ENCODE measurements at places on chromosomes 2 and 18. TPM values are rescaled to one million over a fixed set of nuclear protein-coding genes. Genes with fewer than 3 reads are reported as not detected.

GRCh38 chr2:42185220-42185921 lies 16.2 kb downstream of the EML4 start:
- no peak for DNase-seq
- peak overlapping the region; percentile 68 for H3K27ac ChIP-seq
- H3K4me1 ChIP-seq = peaks cover 56% of the 10 kb centered on the region

DNA sequence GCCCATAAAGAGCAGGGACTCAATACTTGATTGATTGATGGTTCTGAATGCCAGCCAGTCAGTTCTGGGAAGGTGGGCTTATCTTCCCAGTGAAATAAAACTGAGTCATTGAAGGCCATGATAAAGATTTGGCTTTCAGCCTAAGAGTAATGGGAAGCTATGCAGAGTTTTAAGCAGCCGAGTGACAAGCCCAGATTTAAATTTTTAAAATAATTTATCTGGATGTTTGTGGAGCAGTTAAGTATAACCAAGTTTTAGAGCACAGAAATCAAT lies 122.8 kb downstream of the RAPGEF4 start:
- H3K4me3 ChIP-seq = no peak overlapping the region
- H3K27ac ChIP-seq = no peak overlapping the region
- H3K4me1 ChIP-seq = peaks cover 13% of the 10 kb centered on the region
- no peaks in the 10 kb centered on the region for H3K27me3 ChIP-seq
- peaks cover 5% of the 10 kb centered on the region for H3K36me3 ChIP-seq
- DNase-seq = no peak

GRCh38 chr2:119728421-119728820 lies 31.3 kb upstream of the PTPN4 start:
- no peaks in the 10 kb centered on the region for H3K36me3 ChIP-seq
- no peak overlapping the region for H3K4me3 ChIP-seq
- H3K27me3 ChIP-seq = peaks cover 5% of the 10 kb centered on the region
- no peak overlapping the region for H3K27ac ChIP-seq
- no peak for DNase-seq
- no peaks in the 10 kb centered on the region for H3K4me1 ChIP-seq

- no peak overlapping the region for H3K27ac ChIP-seq
- DNase-seq = no peak
- H3K4me1 ChIP-seq = peaks cover 4% of the 10 kb centered on the region
- no peak overlapping the region for H3K4me3 ChIP-seq
Observed at GRCh38 chr2:240896871-240897692, 1.1 kb upstream of the MAB21L4 start.

GRCh38 chr2:209209943-209210342 lies 213.9 kb upstream of the MAP2 start:
- peaks cover 6% of the 10 kb centered on the region for H3K27me3 ChIP-seq
- H3K4me3 ChIP-seq = no peak overlapping the region
- H3K36me3 ChIP-seq = no peaks in the 10 kb centered on the region
- no peak overlapping the region for H3K27ac ChIP-seq
- DNase-seq = no peak

- H3K27ac ChIP-seq = no peak overlapping the region
- H3K4me3 ChIP-seq = no peak overlapping the region
- peak; percentile 89 for DNase-seq
- no peaks in the 10 kb centered on the region for H3K27me3 ChIP-seq
- peaks cover 3% of the 10 kb centered on the region for H3K4me1 ChIP-seq
Observed at GRCh38 chr2:240593703-240594451, 7.3 kb downstream of the CAPN10 start.

GRCh38 chr2:9108210-9108967 lies 98.2 kb upstream of the ASAP2 start:
- DNase-seq = no peak
- H3K27me3 ChIP-seq = no peaks in the 10 kb centered on the region
- H3K27ac ChIP-seq = no peak overlapping the region
- peaks cover 35% of the 10 kb centered on the region for H3K4me1 ChIP-seq

DNA sequence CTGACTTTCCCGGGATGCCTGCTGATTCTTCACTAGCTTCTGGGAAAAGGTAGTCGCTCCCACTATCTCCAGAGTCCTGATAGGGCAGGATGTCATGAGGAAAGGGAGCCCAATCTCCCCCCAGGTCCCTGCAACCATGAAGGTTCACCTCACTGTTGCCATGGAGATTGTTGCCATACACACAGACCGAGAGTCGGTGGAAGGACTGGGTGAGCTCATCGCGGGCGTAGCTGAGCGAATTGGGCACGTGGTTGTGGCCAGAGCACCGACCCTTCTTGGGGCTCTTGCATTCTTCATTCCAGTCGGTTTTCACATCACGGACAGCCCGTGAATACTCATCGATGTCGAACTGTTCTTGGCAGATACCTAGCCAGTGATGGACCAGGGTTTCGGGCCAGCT lies 97.4 kb downstream of the MEP1B start:
- H3K4me3 ChIP-seq = no peak overlapping the region
- peaks cover 29% of the 10 kb centered on the region for H3K4me1 ChIP-seq
- H3K27ac ChIP-seq = no peak overlapping the region
- DNase-seq = no peak

GRCh38 chr2:62363166-62363565 lies 142.8 kb downstream of the TMEM17 start:
- no peak overlapping the region for H3K4me3 ChIP-seq
- no peaks in the 10 kb centered on the region for H3K27me3 ChIP-seq
- H3K4me1 ChIP-seq = no peaks in the 10 kb centered on the region
- H3K27ac ChIP-seq = no peak overlapping the region
- no peak for DNase-seq

DNA sequence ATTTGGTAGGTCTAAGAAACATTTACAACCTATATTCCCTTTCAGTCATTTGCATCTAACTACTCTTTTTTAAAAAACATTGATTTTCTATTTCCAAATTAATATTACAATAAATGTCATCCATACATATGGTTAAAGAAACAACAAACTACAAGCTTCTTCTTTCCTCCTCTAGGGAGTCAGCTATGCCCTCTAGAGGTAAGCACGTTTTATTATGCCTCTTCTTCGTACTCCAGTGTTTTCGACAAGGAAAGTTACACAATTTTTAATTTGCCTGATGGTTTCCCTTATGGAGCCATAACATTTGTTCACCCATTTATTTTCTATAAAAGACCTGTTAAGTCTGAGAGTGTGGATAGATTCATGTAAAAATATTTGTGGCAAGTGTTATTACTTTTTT lies 183.4 kb upstream of the CDH7 start:
- H3K27me3 ChIP-seq = no peaks in the 10 kb centered on the region
- no peak overlapping the region for H3K4me3 ChIP-seq
- DNase-seq = no peak

DNA sequence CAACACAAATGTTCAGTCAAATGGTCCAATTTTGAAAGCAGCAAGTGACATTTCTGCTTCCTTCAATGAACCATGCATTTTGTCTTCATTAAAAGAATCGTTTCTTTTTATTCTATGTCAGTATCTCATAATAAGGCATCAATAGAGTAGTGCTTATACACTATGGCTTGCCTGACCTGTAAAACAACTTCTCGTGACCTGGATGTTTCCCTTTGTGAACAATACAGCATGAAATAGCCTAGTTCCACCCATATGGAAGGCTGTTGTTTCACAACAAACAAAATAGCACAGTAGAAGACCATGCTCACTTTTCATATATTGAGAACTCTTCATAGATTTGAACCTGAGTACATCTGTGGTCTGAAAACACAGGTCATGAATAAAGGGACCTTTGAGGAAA lies 104.3 kb upstream of the PIK3C3 start:
- no peak overlapping the region for H3K4me3 ChIP-seq
- DNase-seq = no peak
- H3K27ac ChIP-seq = no peak overlapping the region
- peaks cover 28% of the 10 kb centered on the region for H3K27me3 ChIP-seq
- H3K4me1 ChIP-seq = peaks cover 4% of the 10 kb centered on the region
- no peaks in the 10 kb centered on the region for H3K36me3 ChIP-seq

DNA sequence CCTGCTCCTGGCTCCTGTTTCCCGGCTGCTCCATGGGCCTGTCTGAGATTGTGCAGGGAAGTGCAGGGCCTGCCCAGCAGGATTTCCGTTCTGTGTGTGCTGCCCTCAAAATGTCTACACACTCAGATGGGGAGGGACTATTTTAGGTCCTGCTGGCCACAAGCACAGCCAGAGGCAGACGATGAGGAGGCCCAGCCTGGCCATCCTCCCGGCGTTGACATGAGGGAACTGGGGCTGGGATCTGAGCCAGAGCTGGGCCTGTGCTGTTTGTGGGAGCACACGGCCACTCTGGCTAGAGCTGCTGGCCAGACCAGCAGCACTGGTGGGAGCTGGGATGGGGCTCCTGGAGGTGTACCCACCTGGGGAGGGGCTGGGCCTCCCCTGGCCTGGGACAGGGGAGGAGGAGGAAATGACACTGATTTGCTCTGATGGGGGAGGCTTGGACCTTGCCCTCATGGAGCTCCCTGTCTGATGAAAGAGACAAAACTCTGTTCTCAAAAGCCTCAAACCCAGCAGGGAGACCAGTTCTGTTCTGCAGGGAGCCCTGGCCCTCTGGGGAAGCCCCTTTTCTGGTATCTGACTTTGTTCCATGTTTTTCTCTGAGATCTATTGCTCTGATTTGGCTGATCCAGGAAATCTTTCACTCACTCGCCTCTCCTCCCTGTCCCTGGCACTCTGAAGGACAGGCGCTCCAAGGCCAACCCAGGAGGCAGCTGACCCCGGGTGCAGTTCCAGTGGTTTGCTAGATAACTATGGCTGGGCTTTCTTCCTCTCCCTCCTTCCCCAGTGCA lies 161.8 kb downstream of the DYSF start:
- peaks cover 6% of the 10 kb centered on the region for H3K36me3 ChIP-seq
- no peak overlapping the region for H3K4me3 ChIP-seq
- peak; percentile 81 for DNase-seq
- H3K4me1 ChIP-seq = peaks cover 18% of the 10 kb centered on the region

DNA sequence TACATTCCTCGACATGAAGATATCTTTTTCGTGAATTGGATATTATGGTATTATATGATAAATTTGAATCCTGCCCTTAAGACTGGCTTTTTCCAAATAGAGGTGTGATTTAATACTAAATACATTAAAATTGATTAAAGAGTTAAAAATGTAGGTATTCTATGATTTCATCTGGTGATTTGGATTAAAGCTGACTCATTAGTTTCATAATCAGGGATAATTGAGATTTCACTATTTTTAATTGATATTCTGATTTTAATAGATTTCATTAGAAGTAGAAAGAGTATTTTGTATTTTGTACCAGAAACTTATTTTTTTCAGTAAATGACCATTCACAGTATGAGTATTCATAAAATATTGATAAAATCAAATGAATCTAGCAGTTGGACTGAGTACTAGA lies 524.1 kb downstream of the PLCL1 start:
- no peak for DNase-seq
- no peak overlapping the region for H3K4me3 ChIP-seq
- H3K36me3 ChIP-seq = no peaks in the 10 kb centered on the region
- peaks cover 33% of the 10 kb centered on the region for H3K27me3 ChIP-seq
- H3K4me1 ChIP-seq = no peaks in the 10 kb centered on the region
- no peak overlapping the region for H3K27ac ChIP-seq

DNA sequence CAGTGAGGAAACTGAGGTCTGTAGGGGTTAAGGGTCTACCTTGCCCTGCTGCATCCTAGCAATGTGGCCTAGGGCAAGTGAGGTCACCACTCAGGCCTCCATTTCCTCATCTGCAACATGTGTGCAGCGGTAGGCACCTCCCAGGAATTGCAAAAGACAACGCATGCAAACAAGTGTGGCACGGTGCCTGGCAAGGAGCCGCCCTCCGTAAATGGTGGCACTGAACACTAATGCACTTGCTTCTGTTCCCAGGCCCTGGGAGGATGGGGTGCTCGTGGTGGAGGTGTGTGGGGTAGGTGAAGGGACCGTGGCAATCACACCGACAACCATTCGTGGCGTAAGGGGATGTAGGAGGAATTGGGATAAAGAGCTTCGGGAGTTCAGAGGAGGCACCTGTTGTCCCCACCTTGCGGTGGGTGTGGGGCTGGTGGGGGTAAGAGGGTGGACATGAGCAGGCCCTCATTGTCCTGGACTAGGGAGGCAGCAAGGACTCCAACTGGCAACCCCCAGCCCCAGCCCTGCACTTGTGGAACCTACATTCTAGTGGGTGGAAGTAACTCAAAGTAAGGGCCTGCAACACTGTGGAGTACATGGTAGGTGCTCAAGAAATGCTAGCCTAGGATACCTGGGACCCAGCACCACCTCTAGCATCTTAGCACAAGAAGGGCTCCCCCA lies 26.0 kb downstream of the ATOH8 start:
- no peak overlapping the region for H3K4me3 ChIP-seq
- peaks cover 38% of the 10 kb centered on the region for H3K27me3 ChIP-seq
- H3K27ac ChIP-seq = no peak overlapping the region
- no peak for DNase-seq

DNA sequence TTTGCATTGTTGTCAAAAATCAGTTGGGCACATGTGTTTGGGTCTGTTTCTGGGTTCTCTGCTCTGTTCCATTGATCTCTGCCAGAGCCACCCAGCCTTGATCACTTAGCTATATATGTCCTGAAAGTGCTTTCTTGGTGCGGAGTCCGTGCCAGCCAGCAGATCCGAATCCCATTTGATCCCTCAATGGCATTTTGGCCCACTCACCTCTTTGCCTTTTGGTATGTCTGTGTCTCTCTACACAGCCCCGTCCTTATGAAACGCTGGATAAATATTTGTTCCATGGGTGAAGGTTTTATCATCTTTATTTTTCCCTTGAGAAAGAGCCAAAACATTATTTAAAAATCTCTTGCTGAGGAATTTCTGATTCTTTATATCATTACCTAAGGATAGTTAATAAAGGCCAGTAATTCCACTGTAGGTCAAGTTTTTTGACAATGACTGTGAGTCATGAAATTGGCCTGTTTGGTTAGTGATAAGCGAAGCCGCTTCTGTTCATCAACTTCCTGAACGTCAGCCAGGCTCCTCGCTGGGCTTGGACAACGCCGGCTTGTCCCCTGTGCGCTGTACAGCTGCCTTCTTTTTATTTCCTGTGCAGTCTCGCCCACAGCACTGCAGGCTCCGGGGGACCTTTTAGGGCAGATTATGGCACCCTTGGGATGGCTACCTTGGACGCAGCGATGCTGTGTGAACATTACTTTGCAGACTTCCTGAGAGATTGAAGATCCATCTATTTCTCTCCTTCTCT lies 24.9 kb downstream of the MTCL1 start:
- peaks cover 11% of the 10 kb centered on the region for H3K36me3 ChIP-seq
- no peak for DNase-seq
- no peaks in the 10 kb centered on the region for H3K27me3 ChIP-seq

DNA sequence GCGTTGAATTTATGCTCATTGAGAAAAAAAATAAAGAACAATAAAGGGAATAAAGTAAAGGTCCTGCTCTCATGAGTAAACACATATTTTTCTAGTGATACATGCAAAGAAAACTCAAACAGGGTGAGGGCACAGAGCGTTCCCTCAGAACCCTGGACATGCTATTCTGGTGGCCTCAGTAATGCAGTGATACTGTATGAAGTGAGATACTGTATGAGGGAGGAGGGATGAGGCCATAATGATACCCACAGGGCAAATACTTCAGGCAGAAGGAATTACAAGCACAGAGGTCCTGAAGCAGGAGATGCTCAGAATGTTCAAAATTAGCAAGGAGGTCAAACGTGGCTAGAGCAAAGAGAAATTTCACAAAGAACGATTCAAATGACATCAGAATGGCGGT lies 28.4 kb upstream of the RNU4ATAC start:
- no peak overlapping the region for H3K4me3 ChIP-seq
- no peaks in the 10 kb centered on the region for H3K27me3 ChIP-seq
- peaks cover 62% of the 10 kb centered on the region for H3K4me1 ChIP-seq
- no peak for DNase-seq
- peaks cover 10% of the 10 kb centered on the region for H3K36me3 ChIP-seq

Gene LOXHD1
- not detected for total RNA-seq

Gene ID2
- 50.5 TPM for total RNA-seq

Gene REG3G
- not detected for total RNA-seq

Gene NEB
- total RNA-seq = 2.2 TPM

Gene CDH2
- 208 TPM for total RNA-seq

Gene TRIM54
- total RNA-seq = not detected

Gene COX5B
- 150 TPM for total RNA-seq

Gene AGXT
- not detected for total RNA-seq

Gene RNF125
- 0.87 TPM for total RNA-seq

Data from chondrocyte (in vitro differentiated cells).